ENCODE measurements at places on chromosomes 6 and 20.

- peak; percentile 7 for DNase-seq
These were observed 810 bp downstream of the MRPL18 start for GRCh38 chr6:159790956-159791598.

DNA sequence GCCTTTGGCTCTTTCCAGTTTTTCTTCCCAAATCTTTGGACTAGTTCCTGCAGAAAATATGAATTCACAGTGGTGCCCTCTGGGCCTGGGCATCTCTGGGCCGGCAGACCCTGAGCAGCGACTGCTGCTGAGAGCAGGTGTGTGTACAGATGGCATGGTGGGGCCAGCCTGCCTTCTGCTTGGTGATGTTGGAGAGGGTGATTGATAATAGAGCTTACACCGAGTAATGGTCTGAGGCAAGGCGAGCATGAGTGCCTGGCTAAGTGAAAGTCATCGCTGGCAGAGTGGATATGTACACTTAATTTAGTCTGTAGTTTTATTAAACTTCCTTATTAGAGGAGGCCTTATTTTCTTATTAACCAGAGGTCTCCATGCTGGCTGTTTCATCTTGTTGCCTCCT is 156.9 kb downstream of the CDKAL1 start:
- DNase-seq: no peak

GRCh38 chr20:49281913-49282467 is 4.1 kb upstream of the ZNFX1 start:
- no peak for DNase-seq

DNA sequence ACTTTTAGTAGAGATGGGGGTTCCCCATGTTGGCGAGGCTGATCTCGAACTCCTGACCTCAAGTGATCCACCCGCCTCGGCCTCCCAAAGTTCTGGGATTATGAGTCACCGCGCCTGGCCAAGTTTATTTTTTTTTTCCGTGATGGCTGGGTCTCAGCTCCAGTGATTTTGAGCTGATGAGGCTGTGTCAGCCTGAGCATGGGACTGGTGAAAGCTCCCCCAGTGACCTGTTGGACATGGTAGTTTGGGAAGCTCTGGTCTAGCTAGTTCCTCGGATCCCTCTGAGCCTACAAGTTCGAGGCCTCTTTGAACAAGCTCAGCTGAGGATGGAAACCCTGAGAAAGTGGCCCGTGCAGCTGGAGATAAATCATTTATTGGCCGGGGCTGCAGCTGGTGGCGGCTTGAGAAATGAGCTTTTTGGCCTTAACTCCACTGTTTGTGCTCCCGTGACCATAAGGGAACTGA is 126.8 kb downstream of the SNX5 start:
- DNase-seq: no peak

DNA sequence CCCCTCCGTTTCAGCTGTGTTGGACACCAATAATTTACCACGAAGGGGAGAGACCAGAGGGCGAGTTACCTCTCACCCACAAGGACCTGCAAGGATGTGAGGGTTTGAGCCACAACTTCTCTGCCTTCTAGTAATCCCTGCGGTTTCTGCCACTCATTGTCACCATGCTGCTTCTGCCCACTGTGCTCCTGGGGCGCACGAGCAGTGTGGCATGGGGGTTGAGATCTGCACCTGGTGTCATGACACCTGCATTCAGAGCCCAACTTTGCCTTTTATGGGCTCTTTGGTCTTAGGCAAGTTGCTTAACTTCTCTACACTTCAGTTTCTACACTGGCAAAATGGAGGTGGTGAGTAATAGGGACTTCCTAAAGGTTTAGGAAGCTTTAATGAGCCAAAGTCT is 84.9 kb downstream of the SOBP start:
- DNase-seq: no peak

GRCh38 chr6:15023448-15023847 is 222.4 kb upstream of the JARID2 start:
- DNase-seq: no peak

- DNase-seq: no peak
These were observed 25.6 kb upstream of the ADGRG6 start for GRCh38 chr6:142276256-142276655.

GRCh38 chr6:46510651-46511050 is 19.4 kb upstream of the RCAN2 start:
- DNase-seq: no peak

DNA sequence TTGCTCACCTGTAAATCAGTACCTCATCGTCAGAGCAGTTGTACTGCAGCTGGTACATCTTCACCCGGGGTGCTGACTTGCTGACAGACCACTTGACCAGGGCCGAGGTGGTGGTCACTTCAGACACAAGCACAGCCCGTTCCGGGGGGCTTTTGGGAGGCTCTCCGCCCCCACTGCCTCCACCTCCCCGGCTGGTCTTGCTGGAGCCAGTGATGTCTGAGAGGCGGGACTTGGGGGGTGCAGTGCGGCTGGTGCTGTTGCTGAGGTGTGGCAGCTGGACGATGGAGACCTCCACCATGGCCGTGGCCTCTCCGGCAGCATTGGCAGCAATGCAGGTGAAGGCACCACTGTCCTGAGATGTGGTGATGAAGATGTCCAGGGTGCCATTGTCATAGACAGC is 155.5 kb downstream of the LRFN2 start:
- no peak for DNase-seq

DNA sequence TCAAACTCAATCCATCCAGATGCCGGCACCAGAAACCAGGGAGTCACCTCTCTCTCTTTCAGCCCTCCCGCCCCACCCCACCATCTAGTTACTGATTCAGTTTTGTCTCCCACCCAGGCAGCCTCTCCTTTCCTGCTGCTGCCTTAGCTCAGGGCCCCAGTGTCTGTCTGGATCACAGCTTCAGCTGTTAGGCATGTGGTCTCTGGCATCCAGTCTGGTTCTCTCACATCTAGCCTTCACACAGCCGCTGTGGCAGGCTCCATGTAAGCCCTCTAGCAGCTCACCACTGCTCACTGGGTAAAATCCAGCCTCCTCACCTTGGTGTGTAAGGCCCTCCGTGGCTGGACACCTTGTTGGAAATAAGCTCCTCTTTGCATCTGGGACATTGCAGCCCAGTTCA is 21.3 kb downstream of the AARS2 start:
- DNase-seq: no peak

- no peak for DNase-seq
These were observed 57.4 kb downstream of the ARHGAP40 start for GRCh38 chr20:38658879-38659596.

GRCh38 chr6:122712448-122713137 is 66.9 kb upstream of the FABP7 start:
- peak; percentile 38 for DNase-seq

DNA sequence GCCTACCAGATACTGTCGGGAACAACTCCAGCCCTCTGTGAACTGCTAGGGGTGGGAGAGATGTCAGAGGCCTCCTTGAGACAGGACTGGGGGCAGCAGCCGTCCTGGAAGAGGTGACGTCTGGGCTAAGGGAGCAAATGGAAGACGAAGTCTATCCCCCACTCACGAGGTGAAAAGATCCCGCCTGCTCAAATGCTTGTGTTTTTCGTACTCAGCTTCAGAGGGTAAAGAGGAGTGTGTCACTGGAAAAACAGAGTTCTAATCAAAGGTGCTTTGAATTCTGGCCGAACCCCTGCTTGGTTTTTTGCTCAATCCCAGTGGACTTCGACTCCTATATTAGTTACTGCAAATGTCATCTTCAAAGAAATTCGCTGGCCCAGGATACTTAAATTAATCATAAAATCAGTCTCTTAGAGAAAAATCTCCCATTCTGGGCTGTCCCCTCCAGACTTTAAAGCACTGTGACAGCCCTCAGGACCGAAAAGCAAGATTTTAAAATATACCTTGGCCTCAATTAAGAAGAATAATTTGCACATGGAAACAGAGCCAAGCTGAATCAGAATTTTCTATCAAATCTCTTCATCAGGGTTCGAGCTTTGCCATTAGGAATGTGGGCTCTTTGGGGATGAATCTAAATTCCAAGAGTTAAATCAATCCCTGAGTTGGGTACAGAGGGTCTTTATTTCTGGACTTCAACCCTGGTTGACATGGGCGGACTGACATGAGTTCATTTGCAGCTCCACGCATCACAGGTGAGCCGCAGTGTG is 61.8 kb upstream of the AFDN start:
- DNase-seq: no peak

- no peak for DNase-seq
These were observed 315.1 kb downstream of the HDGFL1 start for GRCh38 chr6:22884456-22884855.

DNA sequence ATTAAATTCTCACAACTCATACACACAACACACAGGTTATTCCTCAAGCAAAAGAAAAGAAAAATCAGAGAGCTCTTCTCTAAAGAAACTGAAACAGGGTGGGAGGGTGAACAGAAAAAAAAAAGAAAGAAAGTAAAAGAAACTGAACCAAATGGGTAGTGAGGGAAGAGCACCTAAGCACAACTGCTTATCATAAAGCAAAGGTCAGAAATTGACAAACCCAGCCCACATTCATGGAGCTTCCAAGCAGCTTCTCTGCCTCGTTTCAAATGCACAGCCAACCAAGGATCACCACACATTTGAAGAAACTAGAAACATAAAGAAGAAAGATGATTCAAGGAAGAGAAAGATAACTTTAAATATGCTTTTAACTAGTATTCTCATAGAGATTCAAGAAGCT is 90.5 kb downstream of the RNGTT start:
- DNase-seq: no peak

- DNase-seq: no peak
These were observed 211.0 kb downstream of the MOXD1 start for GRCh38 chr6:132190097-132190814.

GRCh38 chr6:127120023-127120786 is 1.7 kb downstream of the RSPO3 start:
- DNase-seq: no peak

DNA sequence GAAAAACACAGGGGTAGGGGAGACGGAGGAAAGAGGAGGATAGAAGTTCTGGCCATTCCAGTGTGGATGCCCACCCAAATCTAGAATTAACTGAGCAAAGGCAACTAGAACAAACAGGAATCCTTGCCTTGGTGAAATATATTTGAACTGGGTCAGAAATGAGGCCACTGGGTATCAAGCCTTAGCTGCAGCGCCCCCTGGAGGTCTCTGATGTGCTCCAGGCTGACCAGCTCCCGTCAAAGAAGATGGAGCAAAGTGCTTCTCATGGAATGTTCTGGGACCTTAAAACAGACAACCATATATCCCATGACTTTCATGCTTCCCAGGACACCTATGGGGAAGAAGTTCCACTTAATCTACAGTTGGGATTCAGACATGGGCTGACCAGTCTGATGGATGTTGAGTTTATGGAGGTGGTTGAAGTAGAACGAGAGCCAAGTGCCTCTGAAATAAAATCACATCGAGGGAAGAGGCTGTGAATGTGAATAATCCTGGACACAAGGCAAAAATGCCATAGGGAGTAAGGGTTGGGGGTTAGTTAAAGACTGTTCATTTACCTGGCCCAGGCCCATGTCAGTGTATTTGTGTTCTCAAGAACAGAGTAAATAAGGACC is 50.4 kb downstream of the HLA-DPB1 start:
- DNase-seq: peak; percentile 81

DNA sequence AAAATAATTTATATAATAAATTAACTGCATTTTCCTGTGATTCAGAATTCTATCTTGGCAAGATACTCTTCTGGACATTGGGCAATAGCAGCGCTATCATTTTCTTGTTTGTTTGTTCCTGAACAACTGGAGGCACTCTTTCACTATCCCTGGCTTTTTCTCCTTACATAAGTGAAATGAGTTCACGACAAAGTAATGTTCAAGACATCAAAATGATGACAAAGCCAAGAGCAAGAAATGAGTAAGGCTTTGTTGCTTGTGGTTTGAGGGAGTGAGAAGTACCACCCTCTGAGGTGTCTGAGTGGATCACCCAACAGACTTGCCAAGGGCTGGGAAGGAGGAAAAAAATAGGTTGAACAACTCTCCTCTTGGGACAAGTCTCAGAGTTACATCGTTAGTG is 466.6 kb upstream of the JAG1 start:
- no peak for DNase-seq

- no peak for DNase-seq
These were observed 245.3 kb upstream of the HSF2 start for GRCh38 chr6:122154155-122154554.

DNA sequence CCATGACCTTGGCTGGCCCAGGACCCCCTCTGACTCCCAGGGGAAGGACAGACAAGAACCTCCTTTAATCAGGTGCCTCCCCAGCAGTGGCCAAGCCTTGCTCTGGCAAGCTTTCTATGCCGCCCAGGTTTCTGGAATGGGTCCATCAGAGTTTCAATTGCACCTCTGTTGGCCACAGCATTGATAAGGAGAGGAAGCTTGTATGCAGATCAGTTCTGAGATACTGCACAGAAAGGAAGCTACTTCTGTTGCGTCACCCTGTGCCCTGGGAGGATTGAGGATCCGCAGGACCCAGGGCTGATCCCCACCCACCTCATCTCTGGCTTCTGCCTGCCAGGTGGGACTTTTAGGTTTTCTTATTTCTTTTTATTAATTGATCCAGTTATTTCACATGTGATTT is 167.2 kb downstream of the TFAP2C start:
- no peak for DNase-seq

DNA sequence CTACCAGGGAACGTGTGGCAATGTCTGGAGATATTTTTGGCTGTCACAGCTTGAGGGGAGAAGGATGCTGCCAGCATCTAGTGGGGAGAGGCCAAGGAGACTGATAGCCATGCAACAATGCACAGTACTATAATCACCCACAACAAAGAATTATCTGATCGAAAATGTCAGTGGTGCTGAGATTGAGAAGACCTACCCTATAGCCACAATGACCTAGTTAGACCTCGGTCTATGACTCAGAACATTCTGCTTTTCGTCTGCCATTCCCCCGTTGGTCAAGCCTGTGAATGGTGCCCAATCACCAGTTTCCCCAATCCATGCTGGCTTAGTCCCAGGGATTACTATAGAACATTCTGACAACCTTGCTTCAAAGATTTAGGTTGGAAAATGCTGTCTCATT is 93.5 kb downstream of the TMEM200A start:
- no peak for DNase-seq

GRCh38 chr6:111770263-111771093 is 102.8 kb downstream of the FYN start:
- DNase-seq: no peak

- DNase-seq: no peak
These were observed 156.8 kb upstream of the RIN2 start for GRCh38 chr20:19601126-19601810.

- DNase-seq: no peak
These were observed 6.7 kb downstream of the RAET1G start for GRCh38 chr6:149915970-149916865.

DNA sequence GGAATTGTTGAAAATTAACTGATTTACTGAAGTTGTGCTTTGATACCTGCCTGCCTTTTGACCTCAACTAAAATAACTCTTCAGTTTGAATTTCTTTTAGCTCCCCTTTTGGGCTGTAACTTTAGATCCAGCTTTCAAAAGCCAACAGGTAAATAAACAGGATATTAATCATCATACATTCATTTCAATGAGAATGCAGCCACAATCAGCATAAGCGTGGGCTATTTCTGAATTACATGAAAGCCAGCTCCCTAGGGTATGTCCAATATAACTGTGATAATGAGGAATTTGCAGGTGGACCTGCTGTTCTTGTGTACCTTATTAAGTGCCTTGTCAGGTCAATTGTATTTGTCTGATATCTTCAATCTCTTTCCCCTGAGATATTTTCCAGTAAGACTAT is 830.6 kb downstream of the KIF16B start:
- no peak for DNase-seq

GRCh38 chr6:143234734-143235133 is 174.0 kb downstream of the AIG1 start:
- DNase-seq: no peak

GRCh38 chr6:54291146-54291545 is 17.1 kb upstream of the TINAG start:
- no peak for DNase-seq

Data from inflammatory macrophage (primary cell).